Heart left ventricle (tissue), 16 donors: ENCODE measurements at places on chromosomes 3 and 15. TPM values are rescaled to one million over a fixed set of nuclear protein-coding genes. Genes with fewer than 3 reads are reported as not detected.

ZDHHC3 gene
- 59.3 TPM for total RNA-seq

CCNB2 gene
- 0.84 TPM for total RNA-seq

CAMK2N2 gene
- not detected for total RNA-seq

GADL1 gene
- total RNA-seq: 0.58 TPM

CCDC71 gene
- 11.1 TPM for total RNA-seq

CMC1 gene
- 18.1 TPM for total RNA-seq

ITGA11 gene
- total RNA-seq: 13.8 TPM

SERPINI2 gene
- not detected for total RNA-seq

ACAN gene
- not detected for total RNA-seq

DZIP3 gene
- total RNA-seq: 11.8 TPM

SNX22 gene
- 1.4 TPM for total RNA-seq

SPINK8 gene
- not detected for total RNA-seq

DAZL gene
- total RNA-seq: not detected

CCR1 gene
- 3.2 TPM for total RNA-seq

AADAC gene
- not detected for total RNA-seq

SEMA6D gene
- total RNA-seq: 23.2 TPM

UROC1 gene
- not detected for total RNA-seq

TRPC1 gene
- total RNA-seq: 14.2 TPM

FAM107A gene
- 68.2 TPM for total RNA-seq

GABRR3 gene
- total RNA-seq: not detected

ALDH1A2 gene
- total RNA-seq: 5.4 TPM

ARGFX gene
- total RNA-seq: not detected

ZNF35 gene
- 14.6 TPM for total RNA-seq

ANP32A gene
- total RNA-seq: 142 TPM

PPIB gene
- total RNA-seq: 134 TPM

CIB2 gene
- total RNA-seq: 17.3 TPM

PRICKLE2 gene
- total RNA-seq: 8.3 TPM

BCL2A1 gene
- total RNA-seq: 0.91 TPM

LMAN1L gene
- 7.8 TPM for total RNA-seq

NCK1 gene
- total RNA-seq: 23.3 TPM

RBPMS2 gene
- 202 TPM for total RNA-seq

SAXO2 gene
- not detected for total RNA-seq

CPA3 gene
- 0.53 TPM for total RNA-seq

PDCD6IP gene
- total RNA-seq: 143 TPM

FBXL22 gene
- 31.3 TPM for total RNA-seq

HYAL2 gene
- total RNA-seq: 26.3 TPM

ANKRD34C gene
- total RNA-seq: 0.21 TPM

RTP1 gene
- 0.13 TPM for total RNA-seq

FOXL2NB gene
- total RNA-seq: not detected

FGD5 gene
- 17.5 TPM for total RNA-seq

GOLGA6L4 gene
- 1.3 TPM for total RNA-seq

SLC28A2 gene
- total RNA-seq: not detected

CHRFAM7A gene
- total RNA-seq: 0.64 TPM

HPS3 gene
- total RNA-seq: 4.7 TPM

APBA2 gene
- 0.37 TPM for total RNA-seq

SLC2A2 gene
- total RNA-seq: not detected

RTP4 gene
- total RNA-seq: 0.79 TPM

CNTN6 gene
- total RNA-seq: not detected

RASL12 gene
- 12.0 TPM for total RNA-seq

ALDH1L1 gene
- 26.9 TPM for total RNA-seq

SYNPR gene
- total RNA-seq: not detected

IL5RA gene
- total RNA-seq: not detected

ASB14 gene
- 1.7 TPM for total RNA-seq

GOLGA6L10 gene
- 0.44 TPM for total RNA-seq

FEZF2 gene
- total RNA-seq: not detected

GPR156 gene
- total RNA-seq: 0.07 TPM

RNU6-1 gene
- not detected for total RNA-seq
